Epithelial cell of proximal tubule (primary cell): ENCODE measurements at places on chromosomes 12 and 14. TPM values are rescaled to one million over a fixed set of nuclear protein-coding genes. Genes with fewer than 3 reads are reported as not detected.

DNA sequence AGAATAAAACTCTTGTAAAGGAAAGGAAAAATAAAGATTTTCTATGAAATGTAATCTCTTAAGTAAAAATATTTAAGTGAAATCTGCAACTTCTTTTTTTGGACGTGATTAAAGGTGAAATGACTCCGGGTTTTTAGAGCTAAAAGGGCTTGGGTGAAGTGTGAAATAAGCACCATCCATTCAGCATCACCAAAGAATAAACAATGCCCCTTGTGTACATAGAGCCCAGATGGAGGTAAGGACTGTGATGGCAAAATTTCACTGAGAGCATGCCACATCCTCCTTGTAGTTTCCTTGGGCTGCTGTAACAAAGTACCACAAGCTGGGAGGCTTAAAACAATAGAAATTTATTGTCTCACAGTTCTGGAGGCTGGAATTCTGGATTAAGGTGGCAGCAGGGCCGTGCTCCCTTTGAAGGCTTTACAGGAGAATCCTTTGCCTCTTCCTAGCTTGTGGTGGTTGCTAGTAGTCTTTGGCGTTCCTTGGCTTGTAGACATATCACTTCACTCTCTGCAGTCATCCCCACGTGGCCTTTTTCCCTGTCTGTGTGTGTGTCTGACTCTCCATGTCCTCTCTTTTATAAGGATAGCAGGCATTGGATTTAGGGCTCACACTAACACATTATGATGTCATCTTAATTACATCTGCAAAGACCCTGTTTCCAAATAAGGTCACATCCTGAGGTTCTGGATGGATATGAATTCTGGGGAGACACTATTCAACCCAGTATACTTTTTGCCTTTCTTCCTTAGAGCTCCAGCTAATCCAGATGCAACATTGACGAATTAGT lies 24.2 kb downstream of the ZNF664 start:
- DNase-seq: no peak

DNA sequence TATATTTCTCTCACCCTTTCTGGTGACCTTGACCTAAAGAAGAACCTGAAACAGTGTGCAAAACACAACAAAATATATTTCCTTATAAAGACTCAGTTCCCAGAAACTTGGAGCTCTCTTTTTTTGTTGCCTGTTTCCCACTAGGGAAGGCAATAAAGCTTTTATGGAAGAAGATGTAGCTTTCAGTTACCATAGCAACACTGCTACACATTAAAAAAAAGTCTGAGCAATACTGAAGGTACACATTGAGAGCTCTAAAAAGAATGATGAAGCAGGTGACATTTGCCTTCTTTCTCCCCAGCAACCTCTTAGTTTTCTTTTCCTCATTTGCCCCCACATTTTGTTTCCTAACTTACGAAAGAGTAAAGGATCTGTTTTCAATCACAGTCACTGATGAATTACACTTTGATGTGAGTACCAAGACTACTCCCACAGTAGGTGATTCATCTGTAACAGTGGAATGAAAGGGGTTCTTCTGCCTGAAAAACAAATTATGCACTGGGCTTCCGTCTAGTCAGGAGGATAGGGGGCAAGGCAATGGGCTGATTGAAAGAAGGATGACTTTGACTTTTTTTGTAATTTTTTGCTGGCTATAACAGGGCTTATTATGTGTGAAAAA lies 1.1 kb upstream of the CATSPERB start:
- DNase-seq: no peak

GRCh38 chr12:132511516-132512196 lies 21.7 kb downstream of the FBRSL1 start:
- no peak for DNase-seq

DNA sequence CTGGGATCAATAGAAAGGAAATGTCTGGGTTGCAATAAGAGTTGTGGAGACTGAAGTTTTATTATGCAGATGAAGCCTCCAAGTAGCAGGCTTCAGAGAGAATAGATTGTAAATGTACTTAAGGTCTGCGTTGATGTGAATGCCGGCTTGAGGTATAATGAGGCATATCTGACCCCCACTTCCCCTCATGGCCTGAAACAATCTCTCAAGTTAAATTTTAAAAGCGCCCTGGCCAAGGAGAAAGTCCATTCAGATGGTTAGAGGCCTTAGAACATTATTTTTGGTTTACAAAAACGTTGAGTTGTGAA lies 28.3 kb upstream of the HIGD1C start:
- no peak for DNase-seq

The CLECL1 gene
- total RNA-seq: not detected in 2 replicates

The NKX2-8 gene
- not detected in 2 replicates for total RNA-seq

The KCNC2 gene
- total RNA-seq: not detected in 2 replicates
